CD8-positive, alpha-beta T cell (primary cell): ENCODE measurements at places on chromosomes 13 and 19.

DNA sequence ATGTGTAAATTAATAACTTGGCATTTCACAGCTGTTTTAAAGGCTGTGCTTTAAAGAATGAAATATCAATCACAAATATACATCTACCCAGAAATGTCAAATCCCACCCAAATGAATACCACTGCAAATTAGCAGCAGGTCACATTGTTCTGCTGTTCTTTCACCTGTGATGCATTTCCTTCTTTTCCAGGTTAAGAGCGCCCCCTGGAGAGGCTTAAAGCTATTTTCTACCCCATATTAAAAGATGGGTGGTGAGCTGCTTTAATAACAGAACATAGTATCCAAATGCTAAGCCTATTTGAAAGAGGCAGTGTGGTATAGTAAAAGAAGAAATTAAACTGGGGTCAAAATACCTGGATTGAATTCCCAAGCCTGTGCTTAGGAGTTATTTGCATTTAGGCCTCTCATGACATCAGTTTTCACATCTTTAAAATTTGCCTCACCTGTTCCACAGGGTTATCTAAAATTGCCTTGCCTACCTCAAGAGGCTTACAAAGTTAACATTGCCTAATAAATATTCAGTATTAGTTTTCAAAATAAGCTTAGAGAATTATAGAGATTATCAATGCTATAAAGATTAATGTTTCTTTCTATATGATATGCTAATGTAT lies 396.9 kb upstream of the SLITRK5 start:
- no peak for DNase-seq

DNA sequence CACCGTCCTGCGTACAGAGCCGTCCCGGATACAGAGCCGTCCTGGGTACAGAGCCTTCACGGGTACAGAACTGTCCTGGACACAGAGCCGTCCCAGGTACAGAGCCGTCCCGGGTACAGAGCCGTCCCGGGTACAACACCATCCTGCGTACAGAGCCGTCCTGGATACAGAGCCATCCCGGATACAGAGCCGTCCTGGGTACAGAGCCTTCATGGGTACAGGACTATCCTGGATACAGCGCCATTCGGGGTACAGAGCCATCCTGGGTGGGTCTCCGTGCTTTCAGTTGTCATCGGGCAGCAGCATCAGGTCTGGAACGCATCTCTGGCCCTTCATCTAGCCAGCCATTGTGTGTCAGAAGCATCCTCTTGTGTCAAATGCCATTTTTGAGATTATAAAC lies 222.3 kb upstream of the SOX1 start:
- no peak for DNase-seq

- no peak for DNase-seq
Observed at GRCh38 chr13:21100994-21101757, 39.8 kb upstream of the LATS2 start.

- DNase-seq = no peak
Observed at GRCh38 chr13:73715114-73715910, 418.9 kb downstream of the KLF12 start.

DNA sequence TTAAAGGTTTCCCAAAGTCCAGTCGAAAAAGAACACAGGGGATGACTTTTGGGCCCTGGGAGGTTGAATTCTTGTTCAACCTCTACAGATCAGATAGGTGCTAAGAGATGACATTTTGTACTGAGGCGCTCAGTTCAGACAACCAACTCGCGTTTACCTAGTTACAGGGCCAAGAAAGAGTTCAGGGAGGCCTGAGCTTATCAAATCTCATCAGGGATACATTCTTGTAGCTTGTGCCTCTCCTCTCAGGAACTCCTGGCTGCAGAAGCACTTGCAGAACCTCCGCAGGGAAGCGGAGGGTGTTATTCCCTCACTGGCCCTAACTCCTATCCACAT lies 825 bp downstream of the ZNF776 start:
- no peak for DNase-seq

- DNase-seq = no peak
Observed at GRCh38 chr19:11210656-11210928, 13.2 kb upstream of the KANK2 start.

GRCh38 chr19:947707-948539 lies 22.1 kb downstream of the ARID3A start:
- peak; percentile 55 for DNase-seq

DNA sequence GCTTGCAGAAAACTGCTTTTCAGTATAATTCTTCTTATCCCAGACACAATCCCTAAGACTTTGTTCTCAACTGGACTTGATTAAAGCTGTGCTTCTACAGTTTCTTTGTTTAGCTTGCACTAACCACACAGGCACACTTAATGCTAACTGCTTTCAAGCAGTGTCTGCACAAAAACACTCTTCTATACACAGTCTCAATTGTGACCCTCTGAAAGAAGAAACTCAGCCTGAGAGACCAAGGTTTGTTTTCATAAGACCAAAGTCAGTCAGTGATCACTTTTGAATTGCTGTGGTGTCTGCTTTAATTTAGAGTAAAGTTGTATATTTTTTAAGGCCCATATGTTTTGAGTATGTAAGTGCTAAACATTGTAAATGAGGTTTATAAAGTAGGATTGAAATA lies 431.2 kb downstream of the KCTD12 start:
- no peak for DNase-seq

DNA sequence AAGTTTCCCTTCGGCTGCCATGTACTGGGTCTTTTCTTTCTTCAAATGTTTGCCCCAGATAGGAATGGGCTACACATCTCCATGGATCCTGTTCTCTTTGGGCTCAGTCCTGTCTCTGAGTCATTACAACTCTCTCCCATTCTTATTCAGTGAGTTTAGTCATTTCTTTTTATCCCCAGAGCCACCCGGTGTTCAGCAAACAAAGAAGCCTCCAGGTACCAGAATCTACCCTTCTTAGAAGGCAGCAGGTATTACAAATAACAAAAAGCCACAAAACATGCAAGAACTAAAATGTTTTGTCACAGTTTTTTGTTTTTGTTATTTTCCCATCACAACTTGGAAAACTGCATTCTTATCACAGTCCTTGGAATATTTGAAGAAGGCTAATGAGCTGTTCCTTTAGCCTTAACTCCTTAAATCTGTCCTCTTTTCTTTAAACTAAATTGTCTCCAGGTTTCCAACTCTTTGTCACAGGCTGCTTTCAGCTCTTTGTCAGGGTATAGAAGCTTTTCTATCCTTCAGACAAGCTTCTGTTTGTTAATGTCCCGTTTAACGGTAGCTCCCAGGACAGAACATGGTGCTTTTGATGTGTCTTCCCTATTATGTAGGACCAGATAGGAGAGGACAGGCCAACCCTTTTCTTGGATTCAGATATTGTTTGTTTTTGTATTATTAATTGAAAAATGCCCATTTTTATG lies 215.5 kb upstream of the HTR2A start:
- DNase-seq = no peak

DNA sequence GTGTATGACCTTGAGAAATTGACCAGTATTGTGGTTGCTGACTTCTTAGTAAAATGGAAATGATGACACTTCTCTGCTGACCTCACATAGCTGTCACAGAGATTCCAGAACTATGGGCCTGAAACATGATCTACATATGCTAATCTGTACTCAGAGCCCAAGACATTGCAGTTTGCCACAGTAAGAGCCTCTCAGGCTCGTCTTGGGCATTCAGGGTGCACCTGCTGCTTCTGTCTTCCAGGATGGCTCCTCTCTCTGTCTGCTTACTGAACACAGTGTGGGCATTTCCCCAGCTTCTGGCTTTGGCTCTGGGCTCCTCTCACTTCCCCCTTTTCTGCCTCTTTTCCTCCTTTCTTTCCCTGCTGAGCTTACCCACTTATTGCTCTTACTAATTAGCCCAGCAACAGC lies 22.3 kb upstream of the SLC46A3 start:
- no peak for DNase-seq

- DNase-seq = no peak
Observed at GRCh38 chr13:39811696-39812095, 156.2 kb downstream of the COG6 start.

GRCh38 chr19:1265615-1266128 lies 3.5 kb upstream of the CIRBP start:
- no peak for DNase-seq

DNA sequence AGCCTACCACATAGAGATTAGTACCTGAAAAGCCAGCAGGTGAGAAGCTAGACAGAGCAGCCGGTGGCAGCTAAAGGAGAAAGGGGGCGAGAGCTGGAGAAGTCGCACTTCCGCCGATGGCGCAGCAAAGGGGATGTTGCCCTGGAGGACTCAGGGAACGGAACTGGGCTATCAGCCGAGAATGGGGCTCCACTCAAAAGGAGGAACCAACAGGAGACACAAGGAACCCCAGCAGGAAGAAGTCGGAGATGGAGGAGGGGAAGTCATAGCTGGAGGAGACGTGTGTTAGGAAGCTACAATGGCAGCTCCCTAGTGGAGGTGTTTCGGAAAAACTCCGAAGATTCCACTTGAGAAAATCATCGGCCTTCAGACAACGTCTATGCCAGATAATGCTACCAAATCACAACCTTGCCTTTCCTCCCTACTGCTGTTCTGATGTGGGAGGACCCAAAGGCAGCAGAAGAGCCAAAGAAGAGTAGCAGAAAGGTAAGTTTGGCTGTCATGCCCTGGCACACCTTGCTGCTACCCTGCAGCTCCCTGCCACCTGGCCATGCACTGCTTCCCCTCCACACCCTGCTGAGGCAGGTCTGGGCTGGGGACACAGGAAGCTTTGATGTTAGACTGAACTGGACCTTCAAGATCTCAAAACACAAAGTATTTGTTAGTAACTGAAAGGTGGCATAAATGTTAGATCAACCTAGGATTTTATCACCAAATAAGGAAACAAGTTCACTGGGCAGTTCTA lies 127.9 kb downstream of the DLEU7 start:
- DNase-seq = no peak

- DNase-seq = peak; percentile 64
Observed at GRCh38 chr19:23283925-23284324, 33.7 kb upstream of the ZNF724 start.

GRCh38 chr13:109939838-109940237 lies 153.5 kb upstream of the IRS2 start:
- no peak for DNase-seq

DNA sequence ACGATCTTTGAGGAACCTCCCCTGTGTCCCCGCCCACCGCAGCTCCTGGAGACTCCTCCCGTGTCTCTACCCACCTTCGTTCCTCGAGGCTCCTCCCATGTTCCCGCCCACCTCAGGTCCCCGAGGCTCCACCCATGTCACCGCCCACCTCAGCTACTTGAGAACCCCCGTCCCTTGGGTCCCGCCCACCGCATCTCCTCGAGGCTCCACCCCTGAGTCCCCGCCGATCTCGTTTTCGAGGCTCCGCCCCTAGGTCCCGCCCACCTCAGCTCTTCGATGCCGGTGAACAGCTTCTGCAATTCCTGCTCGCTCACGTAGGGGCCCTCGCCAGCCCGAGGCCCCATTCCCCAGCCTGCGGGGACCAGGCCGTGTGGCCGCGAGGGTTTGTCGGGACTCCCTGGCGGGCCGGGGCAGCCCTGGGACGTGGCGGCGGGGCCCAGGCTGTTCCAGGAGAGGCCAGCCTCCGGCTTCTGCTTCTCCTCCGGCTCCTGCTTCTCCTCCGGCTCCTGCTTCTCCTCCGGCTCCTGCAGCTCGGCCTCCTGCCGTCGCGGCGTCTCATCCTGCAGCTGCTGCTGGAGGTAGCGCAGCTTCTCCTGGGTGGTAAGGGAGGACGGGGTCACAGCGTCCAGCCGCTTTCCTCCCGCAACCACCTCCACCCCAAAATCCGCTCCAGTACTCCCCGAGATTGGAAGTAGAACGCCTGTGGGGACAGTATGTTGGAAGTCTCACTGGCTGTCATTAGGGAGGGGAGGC lies 16.7 kb downstream of the TSKS start:
- DNase-seq = peak; percentile 7

GRCh38 chr13:78659732-78660494 lies 958 bp upstream of the OBI1 start:
- no peak for DNase-seq

DNA sequence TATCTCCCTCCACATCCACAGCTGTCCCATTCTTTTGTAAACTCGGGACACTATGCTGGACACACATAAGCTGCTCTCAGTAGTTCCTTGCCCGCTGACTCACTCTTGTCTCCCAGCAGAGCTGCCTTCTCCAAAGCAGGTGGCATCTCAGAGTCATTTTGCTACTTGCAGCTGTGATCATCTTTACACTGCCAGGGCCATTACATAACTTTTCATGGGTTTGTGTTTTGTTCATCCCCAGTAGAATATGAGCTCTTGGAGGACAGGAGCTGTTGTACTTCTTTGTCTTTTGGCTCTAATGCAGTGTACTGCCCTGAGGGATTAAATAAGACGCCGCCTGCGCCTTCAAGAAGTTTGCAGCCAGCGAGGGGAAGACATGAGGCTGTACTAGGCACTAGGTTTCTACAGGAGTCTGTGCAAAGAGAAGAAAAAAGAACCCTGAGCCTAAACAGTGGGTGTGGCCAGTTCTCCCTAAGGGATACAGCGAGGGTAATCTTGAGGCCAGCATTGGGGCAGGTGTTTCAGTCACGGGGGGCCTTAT lies 40.8 kb upstream of the GPR183 start:
- no peak for DNase-seq

GRCh38 chr19:400976-401865 lies 7.7 kb downstream of the C2CD4C start:
- no peak for DNase-seq

GRCh38 chr13:27043013-27043412 lies 128.6 kb downstream of the USP12 start:
- no peak for DNase-seq

GRCh38 chr13:60617991-60618733 lies 221.1 kb downstream of the TDRD3 start:
- no peak for DNase-seq

DNA sequence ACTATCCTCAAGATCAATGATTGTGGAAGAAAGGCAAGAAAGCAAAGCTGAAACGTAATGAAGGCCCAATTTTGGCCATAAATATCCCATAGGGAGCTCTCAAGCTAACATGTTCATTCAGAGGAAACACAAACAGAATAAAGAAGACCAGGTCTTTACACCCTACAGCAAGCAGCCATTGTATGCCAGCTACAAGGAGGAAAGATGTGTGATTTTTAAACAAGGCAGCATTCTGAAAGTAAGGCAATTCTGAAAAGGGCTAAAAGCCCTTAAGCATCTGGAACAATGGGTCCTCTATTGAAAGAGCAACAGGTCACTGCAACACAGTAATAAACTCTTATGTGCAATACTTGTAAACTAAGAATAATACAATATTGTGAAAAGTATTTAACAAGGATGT lies 1002.4 kb downstream of the SLITRK1 start:
- no peak for DNase-seq

DNA sequence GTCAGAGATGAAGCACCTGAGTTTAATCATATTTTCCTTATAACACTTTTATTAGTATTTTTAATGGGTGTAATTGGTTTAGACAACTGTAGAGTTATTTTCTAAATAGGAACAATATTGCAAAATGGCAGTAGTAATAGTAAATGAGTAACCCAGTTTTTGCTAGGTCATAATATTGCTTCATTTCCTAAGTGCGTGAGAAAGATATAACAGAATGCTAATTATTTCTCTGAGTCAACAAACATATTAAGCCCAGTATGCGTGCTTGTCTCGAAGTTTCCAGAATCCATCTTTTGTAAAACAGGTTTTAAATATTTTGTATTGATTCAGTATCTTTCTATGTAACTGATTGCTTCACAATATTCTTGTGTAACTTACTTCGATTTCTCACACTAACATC lies 315.3 kb downstream of the MYO16 start:
- no peak for DNase-seq

GRCh38 chr13:104779311-104779993 lies 1713.2 kb upstream of the SLC10A2 start:
- no peak for DNase-seq
